GM23338 (cell line): ENCODE measurements at places on chromosomes 5 and 9. TPM values are rescaled to one million over a fixed set of nuclear protein-coding genes. Genes with fewer than 3 reads are reported as not detected.

The CDC20B gene
- not detected in 2 replicates for total RNA-seq

The SH3TC2 gene
- 0.04 and 0.17 TPM in 2 replicates for total RNA-seq

DNA sequence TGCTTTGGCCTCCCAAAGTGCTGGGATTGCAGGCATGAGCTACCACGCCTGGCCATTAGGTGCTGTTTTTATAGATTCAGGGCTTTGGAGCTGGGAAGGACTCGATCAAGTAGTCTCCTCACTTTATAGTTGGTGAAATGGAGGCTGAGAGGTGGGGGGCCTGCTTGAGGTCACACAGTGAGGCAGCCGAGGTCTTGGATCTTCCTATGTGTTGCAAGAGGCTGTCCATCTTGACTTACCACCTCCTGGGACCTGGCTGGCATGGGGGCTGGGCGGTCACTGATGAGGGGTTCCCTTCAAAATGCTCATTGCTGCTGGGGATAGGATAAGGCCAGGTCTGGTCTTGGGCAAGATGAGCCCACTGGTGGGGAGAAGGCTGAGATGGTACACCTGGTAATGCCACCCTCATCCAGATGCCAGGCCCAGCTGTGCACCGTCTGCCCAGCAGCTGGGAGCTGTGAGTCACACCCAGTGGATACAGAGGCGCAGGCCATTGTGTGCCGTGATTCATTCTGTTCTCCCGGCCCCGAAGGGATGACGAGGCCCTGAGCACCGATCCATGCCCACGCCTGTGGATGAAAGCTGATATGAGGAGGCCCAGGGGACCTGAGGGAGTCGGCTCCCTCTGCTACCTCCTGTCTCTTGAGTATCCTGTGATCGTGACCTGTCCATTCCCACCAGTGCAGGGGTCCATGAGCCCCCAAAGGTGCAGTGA lies 10.5 kb upstream of the NDST1 start:
- no peak for DNase-seq

- DNase-seq = no peak
These were observed 187.4 kb downstream of the MAN2A1 start for GRCh38 chr5:109876941-109877669.

The CDX1 gene
- total RNA-seq = not detected in 2 replicates

The DND1 gene
- 15.5 and 22.0 TPM in 2 replicates for total RNA-seq

The C1QTNF2 gene
- total RNA-seq = 0.27 and 0.56 TPM in 2 replicates

The MYMK gene
- not detected in 2 replicates for total RNA-seq

- DNase-seq = no peak
These were observed 33.5 kb downstream of the OR1J1 start for GRCh38 chr9:122444041-122444733.

- DNase-seq = peak; percentile 83
These were observed 30.5 kb upstream of the DAB2IP start for GRCh38 chr9:121620777-121621449.

DNA sequence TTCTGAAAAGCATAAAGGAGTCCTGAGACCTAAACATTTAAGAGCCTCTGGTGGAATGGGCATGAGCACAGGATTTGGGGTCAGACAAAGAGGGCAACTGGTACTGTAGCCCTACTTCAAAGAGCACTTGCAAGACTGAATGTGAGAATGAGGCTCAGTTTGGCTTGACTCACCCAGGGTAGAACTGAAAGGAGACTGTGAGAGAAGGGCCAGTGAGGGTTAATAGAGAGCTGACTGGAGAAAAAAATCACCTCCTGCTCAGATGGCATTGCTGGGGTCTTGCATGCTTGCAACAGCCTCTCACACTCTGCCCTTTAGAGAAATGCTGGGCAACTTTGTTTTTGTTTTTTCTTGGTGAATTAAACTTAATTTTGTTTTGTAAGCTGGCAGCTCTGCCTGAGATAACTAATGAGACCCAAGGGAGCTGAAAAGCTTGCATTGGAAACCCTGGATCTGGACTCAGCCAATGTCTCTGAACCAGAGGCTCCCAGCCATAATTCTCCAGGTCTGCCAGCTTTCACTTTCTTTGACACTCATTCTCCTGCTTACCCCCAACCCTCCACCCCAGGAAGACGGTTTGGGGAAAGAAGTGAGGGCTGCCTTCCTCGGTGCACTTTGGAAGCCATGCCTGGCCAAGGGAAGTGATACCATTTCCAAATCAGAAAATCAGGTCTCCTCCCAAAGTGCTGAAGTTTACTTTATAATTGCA lies 161.1 kb upstream of the PANK3 start:
- DNase-seq = no peak

DNA sequence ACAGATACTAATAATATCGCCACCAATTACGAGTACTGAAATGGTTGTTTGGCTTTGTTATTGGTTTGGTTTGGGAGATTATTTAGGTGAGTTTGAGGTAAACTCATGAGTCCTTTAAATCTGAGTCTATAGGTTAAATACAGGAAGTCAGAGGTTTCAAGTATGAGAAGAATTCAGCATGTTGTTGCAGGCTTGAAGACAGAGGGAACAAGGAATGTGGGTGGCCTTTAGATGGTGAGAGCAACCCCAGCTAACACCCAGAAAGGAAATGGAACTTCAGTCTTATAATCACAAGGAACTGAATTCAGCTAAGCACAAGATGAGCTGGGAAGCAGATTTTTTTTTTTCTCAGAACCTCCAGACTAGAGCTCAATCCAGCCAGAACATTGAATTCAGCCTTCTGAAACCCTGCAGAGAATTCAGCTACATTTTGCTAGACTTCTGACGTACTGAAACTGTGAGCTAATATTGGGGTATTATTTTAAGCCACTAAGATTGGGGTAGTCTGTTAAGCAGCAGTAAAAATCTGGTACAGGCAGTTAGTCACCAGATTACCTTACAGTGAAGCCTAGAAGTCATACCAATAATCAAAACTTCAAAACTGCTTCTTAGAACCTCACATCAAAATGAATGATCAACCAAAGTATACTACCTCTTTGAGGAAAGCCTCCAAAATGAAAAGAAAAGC lies 216.0 kb upstream of the PUM3 start:
- DNase-seq = peak; percentile 75

DNA sequence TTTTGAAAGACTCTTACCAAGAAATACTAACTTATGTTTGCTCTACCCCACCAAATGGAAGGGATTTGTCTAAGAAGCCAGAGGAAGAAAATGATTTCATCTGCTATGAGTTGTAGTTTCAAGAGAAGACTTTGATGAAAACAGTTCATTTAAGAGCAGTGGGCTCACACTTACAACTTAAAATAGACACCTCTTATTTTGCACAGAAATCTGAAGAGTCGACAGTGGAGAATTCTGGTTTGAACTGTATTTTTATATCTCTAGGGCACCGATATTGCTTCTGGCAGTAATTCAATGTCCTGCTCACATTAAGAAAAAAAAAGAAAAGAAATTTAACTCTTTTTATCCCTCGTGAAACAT lies 1.9 kb upstream of the DAB2 start:
- no peak for DNase-seq

The FBXL7 gene
- 15.2 and 15.4 TPM in 2 replicates for total RNA-seq

The WDR38 gene
- total RNA-seq = not detected in 2 replicates

The CBY3 gene
- 0.52 and 2.3 TPM in 2 replicates for total RNA-seq

The WHRN gene
- 8.9 and 11.2 TPM in 2 replicates for total RNA-seq

GRCh38 chr5:318931-319601 lies 2.4 kb upstream of the AHRR start:
- DNase-seq = no peak

GRCh38 chr5:979100-979817 lies 29.3 kb upstream of the NKD2 start:
- no peak for DNase-seq

The IFNA13 gene
- not detected in 2 replicates for total RNA-seq

DNA sequence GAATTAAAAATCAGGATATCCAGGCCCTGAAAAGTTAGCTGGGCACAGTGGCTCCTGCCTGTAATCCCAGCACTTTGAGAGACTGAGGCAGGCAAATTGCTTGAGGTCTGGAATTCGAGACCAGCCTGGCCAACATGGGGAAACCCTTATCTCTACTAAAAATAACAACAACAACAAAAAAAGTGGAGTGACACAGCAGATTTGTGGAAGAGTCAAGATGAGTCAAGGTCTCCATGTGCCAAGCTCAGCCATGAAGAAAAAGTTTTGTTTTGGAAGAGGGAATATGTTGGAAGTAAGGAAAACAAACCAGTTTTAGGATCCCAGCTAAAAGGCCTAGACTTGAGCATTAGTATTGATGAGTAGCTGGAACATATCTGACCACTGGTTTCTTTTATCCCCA lies 14.7 kb downstream of the LRRC70 start:
- no peak for DNase-seq

DNA sequence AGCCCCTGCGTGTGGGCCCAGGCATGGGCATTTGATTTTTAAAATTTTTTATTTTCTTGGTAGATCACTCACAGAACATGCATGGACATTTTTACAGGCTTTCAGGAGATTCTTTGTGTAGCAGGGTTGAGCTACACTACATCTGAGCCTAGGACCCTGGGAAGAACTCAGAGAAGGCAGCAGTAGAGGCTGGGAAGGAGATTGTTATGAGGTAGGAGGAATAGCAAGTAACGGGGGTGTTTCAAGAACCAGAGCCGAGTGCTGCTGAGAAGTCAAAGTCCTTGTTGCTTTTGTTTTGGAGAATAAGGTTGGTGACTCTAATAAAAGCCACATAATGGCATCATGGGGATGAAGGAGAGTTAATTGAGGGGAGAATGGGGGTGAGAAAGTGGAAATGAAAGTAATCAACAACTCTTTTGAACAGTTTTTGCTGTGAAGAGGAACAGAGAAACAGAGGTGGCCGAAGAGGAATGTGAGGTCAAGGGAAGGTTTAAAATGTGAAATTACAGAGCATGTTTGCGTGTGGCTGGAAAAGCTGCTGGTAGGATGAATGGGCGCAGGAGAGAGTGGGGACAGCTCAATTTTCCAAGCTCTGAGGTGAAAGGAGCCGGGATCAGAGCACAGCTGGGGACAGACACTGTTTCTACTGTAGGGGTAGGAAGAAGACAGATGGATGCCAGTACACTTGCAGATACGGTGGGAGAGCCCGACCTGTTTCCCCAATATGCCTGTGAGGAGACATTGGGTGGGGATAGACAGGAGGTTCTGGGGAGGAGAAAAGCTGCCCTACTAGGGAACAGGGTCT lies 4.7 kb upstream of the PDLIM7 start:
- no peak for DNase-seq

- no peak for DNase-seq
These were observed 39.2 kb downstream of the ZNF366 start for GRCh38 chr5:72468024-72468423.

- DNase-seq = no peak
These were observed 213.4 kb upstream of the ADAMTSL1 start for GRCh38 chr9:18260521-18260920.

DNA sequence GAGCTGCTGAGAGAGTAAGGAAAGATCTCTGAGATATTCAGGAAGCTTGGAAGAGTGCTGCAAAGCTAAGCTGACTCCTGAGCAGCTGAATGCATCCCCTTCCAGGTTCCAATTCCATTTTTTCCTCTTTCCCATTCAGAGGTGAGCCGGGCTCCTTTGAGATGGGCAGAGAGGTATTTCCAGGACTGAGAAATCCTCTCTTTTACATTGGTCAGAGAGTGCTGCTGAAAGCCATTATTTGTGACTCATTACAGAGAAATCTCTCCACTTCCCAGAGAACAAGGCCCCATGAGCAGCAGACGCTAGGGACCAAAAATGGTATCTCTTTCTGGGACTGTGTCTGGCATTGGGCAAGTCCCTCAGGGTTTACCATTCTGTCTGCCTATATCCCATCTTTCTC lies 3.7 kb downstream of the MCTP1 start:
- DNase-seq = peak; percentile 83

DNA sequence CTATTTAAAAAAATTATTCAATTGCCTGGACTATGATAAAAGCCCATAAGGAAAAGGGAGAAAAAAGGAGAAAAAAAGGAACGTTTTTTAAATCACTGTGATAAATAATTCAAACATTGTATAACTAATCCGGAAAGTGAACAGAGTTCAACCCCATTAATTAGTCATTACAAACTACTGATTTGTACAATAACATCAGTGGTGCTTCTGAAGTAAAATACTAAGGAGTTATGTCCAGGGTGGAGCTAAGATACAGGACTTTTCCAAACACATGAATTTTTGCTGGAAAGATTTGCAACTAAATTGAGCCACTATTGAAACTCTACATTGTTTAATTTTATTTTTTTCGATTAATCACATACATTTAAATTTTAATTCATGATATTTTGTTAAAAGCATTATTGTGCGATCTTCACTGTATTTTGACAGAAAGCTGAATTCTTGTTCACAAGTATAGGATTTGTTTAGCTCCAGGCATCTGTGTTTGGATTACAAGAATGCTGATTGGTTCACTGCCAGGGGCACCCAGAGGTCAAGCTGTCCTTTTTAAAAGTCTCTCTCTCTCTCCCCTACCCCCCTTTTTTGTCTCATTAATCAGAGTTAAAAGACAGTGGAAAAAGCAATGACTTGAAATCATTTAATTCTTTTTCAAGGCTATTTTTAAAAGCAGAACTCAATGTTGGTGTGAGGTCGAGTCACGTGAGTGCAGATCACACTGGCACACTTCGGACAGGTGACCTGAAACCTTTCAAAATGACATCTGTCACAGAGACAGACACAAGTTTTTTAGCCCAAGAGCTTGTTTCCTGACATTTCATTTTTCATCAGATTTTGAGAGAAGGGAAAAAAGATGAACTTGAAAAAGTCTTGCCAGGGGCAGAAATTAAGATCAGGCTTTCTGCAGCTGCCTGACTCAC lies 387.3 kb downstream of the NR2F1-AS1 start:
- DNase-seq = no peak

- no peak for DNase-seq
These were observed 201.1 kb downstream of the SEMA5A start for GRCh38 chr5:9344751-9345240.

- DNase-seq = no peak
These were observed 73.2 kb downstream of the AOPEP start for GRCh38 chr9:94799578-94800264.

The CAVIN4 gene
- total RNA-seq = 6.0 and 7.9 TPM in 2 replicates

- no peak for DNase-seq
These were observed 75.2 kb downstream of the PHF2 start for GRCh38 chr9:93651521-93651950.

DNA sequence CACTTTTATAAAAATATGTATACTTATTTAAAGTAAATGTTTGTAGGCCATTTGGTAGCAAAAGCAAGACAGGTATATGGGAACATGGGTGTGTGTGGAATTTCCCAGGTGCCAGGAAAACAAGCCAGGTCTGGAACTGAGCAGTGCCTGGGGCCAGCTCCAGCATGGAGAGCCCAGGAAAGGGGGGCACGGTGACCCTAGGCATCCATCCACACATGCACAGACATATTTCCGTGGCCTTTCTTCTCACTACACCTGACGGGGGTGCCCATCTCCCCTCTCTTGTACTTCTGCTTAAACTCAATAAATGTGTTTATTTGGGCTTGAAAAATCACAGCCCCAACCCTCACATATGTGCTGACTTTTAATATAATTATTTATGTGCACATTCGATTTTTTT lies 31.2 kb upstream of the CXCL14 start:
- DNase-seq = no peak

GRCh38 chr9:8850914-8851313 lies 1051.3 kb upstream of the DMAC1 start:
- DNase-seq = peak; percentile 31
